MCF 10A (cell line): ENCODE measurements at places on chromosomes 16 and 17.

GRCh38 chr16:3020247-3020603 lies at the start of gene TNFRSF12A:
TNFRSF12A (plus strand) TSS chr16:3020368; CDS start chr16:3020398, 30 bp downstream.
- DNase-seq: peak; percentile 80

- peak; percentile 77 for DNase-seq
Measured at GRCh38 chr17:51371732-51372151, 111.4 kb downstream of the UTP18 start.

- peak; percentile 72 for DNase-seq
Measured at GRCh38 chr17:30372755-30373154, 6.0 kb upstream of the CPD start.

- DNase-seq: no peak
Measured at GRCh38 chr16:71247478-71247877, 17.0 kb upstream of the HYDIN start.

DNA sequence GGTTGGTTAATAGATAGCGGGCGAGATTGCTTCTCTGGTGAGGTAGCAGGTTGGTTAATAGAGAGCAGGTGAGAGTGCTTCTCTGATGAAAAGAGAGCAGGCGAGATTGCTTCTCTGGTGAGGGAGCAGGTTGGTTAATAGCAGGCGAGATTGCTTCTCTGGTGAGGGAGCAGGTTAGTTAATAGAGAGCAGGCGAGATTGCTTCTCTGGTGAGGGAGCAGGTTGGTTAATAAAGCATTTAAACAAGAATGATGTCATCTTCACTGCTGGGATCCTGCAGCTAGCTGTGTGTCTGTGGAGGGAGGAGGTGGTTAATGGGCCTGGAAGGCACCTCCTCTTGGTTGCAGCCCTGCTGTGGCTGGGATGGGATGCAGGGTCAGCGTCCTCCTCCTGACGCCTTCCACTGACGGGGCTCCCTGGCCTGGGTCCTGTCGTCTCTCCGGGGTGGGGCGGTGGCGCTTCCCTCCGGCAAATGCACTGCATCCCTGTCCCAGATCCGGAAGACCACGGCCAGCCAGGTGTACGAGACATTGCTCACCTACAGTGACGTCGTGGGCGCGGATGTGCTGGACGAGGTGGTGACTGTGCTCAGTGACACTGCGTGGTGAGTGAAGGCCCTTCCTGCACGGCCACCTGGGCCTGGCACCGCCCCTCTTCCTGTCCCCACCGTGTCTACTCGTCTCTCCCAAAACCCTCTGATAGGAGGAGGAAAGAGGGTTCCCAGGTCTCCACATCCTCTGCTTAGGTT lies 99.2 kb upstream of the ZNF750 start:
- no peak for DNase-seq

DNA sequence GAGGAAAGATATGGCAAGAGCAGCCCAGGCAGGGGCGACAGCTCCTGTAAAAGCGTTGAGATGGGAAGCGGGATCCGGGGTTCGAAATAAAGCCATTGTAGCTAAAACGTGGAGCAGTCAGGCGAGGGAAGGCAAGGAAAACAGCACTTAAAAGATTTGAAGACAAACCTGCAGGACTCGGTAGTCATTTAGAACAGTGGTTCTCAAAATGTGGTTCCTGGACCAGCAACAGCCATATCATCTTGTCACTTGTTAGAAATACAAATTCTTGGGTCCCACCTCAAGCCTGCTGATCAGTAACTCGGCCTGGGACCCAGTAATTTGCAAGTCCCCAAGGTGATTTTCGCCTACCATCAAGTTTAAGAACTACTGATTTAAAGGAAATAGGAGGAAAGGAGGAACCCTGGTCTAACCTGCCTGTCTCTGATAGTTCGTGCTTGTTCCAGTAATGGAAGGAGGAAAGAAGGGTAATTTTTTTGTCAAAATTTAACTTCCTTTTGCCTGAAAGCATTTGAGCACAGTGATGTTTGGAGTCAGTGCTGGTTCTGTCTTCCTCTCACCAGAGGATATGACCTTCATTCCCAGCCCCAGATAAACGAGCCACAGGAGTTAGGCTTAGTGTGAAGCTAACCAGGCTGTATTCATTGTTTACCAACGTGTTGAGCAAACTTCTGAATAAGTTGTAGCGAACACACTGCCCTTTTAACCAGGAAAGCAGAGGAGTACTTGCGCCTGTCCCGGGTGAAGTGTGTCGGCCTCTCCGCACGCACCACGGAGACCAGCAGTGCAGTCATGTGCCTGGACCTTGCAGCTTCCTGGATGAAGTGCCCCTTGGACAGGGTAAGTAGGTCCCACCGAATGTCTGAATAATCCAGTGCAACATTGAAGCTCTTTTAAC lies 1.1 kb downstream of the ORC6 start:
- peak; percentile 2 for DNase-seq

DNA sequence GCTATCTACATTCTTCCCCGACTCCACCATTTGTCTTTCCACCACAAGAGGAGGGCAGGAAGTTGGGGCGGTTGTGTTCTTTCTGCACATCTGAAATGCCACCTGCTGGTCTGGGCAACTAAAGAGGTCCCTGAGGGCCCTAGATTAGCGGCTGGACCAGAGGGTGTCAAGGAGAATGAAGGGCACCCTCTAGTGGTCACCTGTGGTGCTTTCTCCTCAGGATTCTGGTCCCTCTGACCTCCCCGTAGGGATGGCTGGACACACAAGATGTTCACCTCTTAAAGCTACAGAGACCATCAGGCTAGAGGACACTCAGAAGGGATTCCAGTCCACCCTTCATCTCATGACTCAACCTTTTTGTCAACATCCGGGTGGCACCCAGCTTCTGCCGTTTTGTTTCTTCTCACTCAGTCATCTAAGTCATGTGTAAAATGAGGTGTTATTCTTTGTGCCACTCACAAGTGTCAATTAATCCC lies 2.9 kb upstream of the SCIMP start:
- peak; percentile 83 for DNase-seq

DNA sequence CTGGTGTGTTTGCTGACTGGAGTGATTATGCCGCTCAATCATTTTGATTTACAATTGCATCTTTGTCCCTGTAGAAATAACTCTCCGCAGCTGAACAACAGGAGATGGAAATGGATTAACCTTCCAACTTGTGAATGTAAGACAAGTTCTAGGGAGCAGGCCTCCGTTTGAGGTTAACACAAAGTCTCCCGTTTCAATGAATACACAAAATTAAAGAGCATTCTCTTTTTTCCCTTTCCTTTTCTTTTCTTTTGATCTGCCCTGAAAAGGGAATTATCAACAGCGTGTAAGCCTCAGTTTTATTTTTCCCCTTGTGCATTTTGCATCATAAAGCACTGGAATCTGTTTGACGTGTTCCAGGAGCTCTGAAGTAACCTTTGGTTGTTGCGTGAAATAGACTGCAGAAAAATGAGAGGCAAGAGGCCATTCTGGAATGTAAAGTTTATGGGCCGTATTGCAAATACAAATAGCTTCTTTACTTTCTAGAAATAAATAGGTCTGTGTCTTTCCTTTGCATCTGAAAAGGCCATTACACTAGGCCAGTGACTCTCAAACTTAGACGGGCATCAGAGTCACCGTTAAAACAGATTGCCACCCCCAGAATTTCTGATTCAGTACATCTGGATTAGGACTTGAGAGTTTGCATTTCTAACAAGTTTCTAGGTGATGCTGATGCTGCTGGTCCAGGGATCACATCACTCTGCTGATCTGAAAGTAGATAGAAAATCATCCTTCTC lies 164.7 kb downstream of the ZNF18 start:
- DNase-seq: no peak

- DNase-seq: peak; percentile 44
Measured at GRCh38 chr17:10754109-10754508, 24.3 kb upstream of the TMEM220 start.

DNA sequence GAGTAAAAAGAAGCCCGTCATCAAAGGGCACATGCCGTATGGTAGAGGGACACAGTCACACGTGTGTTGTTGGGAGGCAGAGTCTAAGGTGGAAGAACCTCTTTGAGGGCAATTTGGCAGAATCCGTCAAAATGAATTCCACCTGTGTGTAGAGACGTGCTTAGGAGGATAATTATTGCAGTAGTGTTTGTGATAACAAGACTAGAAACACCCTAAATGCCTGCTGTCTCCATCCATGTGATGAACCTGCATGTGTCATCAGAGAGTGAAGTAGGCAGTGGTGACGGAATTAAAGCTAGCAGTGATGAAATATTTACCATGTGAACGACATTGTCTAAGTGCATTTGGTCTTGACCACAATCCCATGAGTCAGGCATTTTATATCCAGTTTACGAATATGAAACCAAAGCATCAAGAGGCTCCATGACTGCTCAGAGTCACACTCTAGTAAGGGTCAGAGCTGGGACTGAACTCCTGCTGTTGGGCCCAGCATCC lies 61.3 kb upstream of the ADORA2B start:
- peak; percentile 75 for DNase-seq

GRCh38 chr17:40069751-40070708 lies 7.3 kb downstream of the THRA start:
- DNase-seq: peak; percentile 82

GRCh38 chr17:45307290-45308015 lies 9.4 kb downstream of the MAP3K14 start:
- peak; percentile 88 for DNase-seq

GRCh38 chr16:75116081-75116910 lies at the start of gene LDHD:
LDHD (minus strand) TSS chr16:75116780; CDS start chr16:75116720, 60 bp downstream.
- peak; percentile 41 for DNase-seq

DNA sequence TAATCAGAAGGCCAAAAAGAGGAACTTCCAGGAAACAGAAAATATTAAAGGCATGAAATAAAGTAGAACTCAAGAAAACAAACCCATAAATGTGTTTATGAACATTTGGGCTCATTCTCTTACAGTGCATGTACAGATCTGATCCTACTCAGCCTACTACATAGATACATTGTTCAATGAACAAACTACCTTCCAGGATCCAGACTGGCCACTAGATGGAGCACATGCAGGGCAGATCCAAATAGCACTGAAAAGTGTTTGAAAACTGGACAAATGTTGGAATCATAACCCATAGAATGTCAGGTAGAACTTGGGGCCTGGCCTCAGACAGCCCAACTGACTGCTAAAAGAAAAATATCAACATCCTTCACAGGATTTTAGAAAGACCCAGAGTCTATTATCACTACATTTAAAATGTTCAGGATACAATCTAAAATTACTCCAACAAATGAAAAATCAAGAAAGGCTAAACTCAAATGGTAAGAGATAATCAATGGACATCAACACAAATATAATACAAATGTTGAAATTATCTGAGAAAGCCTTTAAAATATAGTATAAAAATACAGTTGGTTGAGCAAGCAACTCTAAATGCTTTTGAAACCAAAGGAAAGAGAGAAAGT lies 122.4 kb upstream of the NUDT7 start:
- peak; percentile 60 for DNase-seq

GRCh38 chr16:82741073-82741615 lies 114.4 kb downstream of the CDH13 start:
- DNase-seq: no peak

DNA sequence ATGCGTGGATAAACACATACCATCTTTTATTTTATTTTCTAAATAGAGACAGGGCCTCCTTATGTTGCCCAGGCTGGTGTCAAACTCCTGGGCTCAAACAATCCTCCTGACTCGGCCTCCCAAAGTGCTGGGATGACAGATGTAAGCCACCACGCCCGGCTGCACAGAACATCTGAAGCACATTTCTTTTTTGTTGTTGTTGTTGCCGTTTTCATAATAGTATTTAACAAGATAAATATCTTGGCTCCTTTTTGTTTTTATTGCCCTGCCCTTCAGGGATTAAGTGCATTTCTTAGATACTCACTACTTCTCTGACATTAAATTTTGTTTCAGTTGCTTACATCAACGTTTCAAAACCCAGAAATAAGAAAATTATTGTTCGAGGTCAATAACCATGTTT lies 37.4 kb downstream of the ANKRD11 start:
- no peak for DNase-seq

- peak; percentile 35 for DNase-seq
Measured at GRCh38 chr17:37405955-37406634, 541 bp downstream of the ACACA start.

GRCh38 chr17:18324140-18325050 lies 9.3 kb downstream of the SMCR8 start:
- DNase-seq: no peak

DNA sequence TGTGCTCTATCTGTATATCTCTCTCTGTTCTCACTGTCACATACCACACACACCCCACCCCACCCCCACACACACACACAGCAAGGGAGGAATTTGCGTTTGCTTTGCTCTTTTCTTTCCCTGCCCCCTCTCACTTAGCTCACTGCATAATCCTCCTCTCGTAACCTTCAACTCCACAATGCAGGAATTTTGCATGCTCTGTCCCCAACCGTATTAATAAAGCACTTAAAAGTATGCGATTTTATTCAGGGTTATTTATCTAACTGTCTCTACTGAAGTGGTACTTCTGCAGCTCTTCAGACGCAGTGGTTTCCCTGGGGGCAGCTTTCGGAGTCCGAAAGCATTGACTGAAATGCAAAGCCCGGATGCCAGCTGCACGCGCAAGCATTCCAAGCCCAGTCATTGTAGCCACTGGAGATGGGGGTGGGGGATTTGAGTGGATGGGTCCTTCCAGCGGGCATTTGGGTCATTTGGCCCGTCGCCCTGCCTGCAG lies 105.4 kb upstream of the RBFOX1 start:
- no peak for DNase-seq

- no peak for DNase-seq
Measured at GRCh38 chr17:14429084-14429483, 128.2 kb downstream of the HS3ST3B1 start.

GRCh38 chr16:26599785-26600104 lies 467.0 kb upstream of the C16orf82 start:
- DNase-seq: no peak

DNA sequence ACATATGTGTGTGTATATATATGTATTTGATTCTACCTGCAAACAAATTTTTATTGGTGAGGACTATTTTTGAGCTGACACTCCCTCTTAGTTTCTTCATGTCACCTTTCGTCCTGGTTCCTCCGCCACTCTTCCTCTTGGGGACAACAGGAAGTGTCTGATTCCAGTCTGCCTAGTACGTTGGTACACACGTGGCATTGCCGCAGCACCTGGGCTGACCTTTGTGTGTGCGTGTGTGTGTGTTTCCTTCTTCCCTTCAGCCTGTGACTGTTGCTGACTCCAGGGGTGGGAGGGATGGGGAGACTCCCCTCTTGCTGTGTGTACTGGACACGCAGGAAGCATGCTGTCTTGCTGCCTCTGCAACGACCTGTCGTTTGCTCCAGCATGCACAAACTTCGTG lies 29.4 kb upstream of the CACNG5 start:
- no peak for DNase-seq

GRCh38 chr17:78828470-78829185 lies 12.0 kb downstream of the USP36 start:
- peak; percentile 50 for DNase-seq

DNA sequence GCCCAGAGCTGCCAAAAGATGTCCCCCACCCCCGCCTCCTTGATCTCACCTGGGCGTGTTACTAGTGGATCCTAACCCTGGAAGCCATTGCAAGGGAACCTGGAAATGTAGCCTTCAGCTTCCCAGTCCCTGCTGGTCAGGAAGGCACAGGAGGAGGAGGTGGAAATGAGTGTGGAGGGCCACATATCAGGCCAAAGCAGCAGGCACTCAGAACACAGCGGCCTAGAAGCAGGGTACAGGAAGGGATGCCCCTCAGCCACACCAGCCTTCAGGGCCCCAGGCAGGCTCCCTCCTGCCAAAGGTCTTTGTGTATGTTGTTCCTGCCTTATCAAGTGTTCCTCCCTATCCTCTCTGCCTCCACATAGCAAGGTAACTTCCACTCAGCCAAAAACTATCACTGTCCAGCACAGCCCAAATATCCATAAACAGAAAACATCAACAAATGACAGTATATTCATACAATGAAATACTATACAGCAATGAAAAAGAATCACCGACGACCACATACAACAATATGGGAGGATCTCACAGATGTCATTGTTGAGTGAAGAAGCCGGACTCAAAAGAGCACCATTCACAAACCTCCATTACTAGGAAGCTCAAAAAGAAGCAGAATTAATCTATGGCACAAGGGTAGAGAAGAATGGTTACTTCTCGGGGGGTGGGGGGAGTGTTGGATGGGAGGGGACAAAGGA lies 28.2 kb upstream of the TNFRSF13B start:
- no peak for DNase-seq
